ENCODE measurements at places on chromosomes 5 and 9.

DNA sequence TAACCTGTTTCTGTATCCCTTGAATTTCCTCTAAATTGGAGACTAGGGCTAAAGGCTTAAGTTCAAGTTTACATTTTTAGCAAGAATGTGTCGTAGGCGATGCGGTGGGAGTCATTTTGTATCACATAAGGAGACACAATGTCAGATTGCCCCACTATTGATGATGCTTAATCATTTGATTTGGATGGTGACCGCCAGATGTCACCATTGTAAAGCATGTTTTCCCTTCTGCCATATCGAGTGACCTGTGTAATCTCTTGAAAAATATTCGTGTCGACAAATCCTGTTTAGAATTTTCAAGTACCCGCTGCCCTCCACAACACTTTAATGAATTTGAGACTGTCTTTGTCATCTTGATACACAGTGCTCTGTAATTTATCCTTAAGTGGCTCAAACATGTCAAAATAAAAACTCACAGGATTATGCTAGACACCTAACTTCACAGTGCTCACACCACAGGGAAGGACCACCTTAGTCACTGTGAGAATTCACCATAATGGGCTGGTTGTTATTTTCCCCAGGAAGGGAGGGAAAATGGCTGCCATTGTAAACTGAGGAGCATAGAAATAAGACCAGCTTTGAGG, 34.5 kb upstream of the SLC46A2 start:
- DNase-seq, result no peak

DNA sequence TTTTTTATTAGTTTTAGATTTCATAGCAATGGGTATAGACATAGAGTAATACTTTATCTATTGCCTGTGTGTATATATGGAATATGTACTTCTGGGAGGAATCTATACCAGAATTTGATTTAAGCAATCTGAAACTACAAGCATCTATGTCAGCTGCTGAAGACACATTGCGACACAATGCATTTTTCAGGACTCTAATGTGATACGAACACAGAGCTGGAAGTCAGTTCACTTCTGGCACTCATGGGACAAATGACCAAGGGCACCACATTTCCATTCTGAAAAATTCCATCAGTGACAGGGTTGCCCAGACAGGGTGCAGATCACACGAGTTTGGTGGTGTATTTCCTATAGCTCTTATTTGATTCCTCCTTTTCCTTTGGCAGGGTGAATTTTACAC, 259.5 kb downstream of the NTRK2 start:
- DNase-seq, result no peak

GRCh38 chr5:7728076-7728475, 122.9 kb downstream of the CFAP90 start:
- DNase-seq, result no peak

- no peak for DNase-seq
Observed at GRCh38 chr5:151709109-151709735, 22.5 kb upstream of the SPARC start.

- no peak for DNase-seq
Observed at GRCh38 chr9:110427497-110428104, 89.9 kb upstream of the TXNDC8 start.

- no peak for DNase-seq
Observed at GRCh38 chr5:16446993-16447392, 18.6 kb downstream of the ZNF622 start.
